ENCODE measurements at places on chromosomes 16 and 17.

- peak; percentile 75 for DNase-seq
Observed at GRCh38 chr17:32007463-32008298, 498 bp downstream of the LRRC37B start.

- no peak for DNase-seq
Observed at GRCh38 chr16:50696575-50697420, 3.4 kb downstream of the NOD2 start.

DNA sequence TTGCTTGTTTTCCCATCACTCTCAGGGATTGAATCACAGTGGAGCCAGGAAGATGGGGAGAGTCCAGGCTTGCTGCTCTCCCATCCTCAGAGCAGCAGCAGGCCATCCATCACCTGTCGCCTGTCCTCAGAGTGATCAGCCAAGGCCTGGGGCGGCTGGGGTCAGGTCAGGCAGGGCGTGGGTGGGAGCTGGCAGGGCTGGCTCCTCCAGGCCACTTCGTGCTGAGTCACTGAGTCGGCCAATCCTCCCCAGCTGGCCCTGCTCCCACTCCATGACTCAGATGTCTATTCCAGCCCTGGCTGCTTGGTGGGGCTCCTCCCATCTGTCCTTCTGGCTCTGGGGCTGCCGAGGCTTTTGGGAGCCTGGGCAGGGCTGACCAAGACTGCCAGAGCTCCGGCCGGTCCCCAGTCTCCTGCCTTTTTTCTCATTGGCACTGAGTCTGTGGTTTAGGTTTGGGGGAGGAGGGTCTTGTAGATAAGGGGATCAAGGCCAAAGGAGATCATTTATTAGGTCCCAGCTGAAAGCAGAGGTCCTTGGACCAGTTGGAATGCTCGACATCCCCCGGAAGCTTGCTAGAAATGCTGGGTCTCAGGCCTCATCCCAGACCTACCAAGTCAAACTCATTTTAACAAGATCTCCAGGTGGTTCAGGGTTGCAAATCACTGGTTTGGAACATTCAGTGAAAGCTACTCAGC lies 72.7 kb downstream of the ABCC1 start:
- no peak for DNase-seq

GRCh38 chr17:39667945-39668924 lies at the start of gene PNMT:
Gene PNMT (plus strand): TSS chr17:39668453. CDS start chr17:39668476, 23 bp downstream.
- DNase-seq: peak; percentile 85

- DNase-seq: no peak
Observed at GRCh38 chr16:65123396-65124211, 1.7 kb upstream of the CDH11 start.

DNA sequence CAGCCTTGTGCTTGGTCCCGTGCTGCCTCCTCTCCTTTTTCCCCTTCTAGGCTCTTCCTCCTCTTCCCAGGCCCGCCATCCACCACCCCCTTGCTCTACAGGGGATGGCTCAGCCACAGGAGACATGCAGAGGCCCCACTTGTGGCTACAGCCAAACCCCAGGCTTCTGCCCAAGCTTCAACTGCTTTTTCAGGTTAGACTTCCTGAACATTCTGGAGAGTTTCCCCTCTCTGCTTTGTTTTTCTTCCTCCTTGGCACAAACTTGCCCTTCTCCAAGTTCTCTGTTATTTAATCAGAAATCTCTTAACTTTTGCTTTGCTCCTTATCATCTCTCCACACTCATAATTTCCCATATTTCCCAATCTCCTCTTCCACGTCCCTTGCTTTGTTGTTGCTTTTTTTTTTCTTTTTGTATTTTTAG lies 18.3 kb upstream of the HAS3 start:
- no peak for DNase-seq

- no peak for DNase-seq
Observed at GRCh38 chr17:30354701-30355100, 20.8 kb upstream of the TMIGD1 start.

- DNase-seq: no peak
Observed at GRCh38 chr17:49198211-49198610, 12.2 kb downstream of the GNGT2 start.

DNA sequence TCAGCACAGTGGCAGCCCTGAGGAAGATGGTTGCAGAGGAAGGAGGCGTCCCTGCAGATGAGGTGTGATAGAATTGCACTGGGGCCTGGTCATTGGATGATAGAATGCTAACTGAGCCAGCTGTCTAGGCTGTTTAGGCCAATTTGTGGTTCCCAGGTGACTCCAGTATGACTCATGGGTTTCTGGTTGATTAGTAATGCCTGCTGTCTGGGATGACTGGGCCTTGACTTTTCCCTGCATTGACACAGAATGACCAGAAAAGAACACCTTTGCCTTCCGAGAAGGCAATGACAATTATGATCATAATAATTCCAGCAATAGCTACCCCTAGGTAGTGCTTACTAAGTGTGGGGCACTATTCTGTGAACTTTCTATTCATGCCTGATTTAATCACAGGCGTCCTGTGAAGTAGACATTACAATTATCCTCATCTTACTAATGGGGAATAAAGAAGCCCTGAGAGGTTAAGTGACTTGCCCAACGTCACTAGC lies 31.5 kb downstream of the USP43 start:
- no peak for DNase-seq

GRCh38 chr17:15649861-15650421 lies 30.4 kb upstream of the FBXW10B start:
- DNase-seq: peak; percentile 19

DNA sequence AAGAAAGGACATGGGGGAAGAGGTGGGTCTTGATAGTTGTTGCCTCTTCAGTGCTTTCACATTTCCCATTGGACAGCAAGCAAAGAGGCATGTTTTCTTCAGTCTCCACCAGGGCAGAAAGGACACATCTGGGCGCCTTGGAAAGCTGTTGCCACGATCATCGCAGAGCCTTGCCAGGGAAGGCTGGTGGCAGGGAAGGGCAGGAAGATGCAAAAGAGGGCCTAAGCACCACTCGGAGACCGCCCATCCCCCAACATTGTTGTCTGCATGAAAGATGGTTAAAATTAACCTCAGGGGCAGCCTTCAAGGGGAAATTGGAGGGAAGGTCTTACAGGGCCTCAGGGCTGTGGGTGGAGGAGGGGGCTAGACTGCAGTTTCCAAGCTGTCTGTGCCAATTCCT lies 114.2 kb downstream of the SOX9 start:
- DNase-seq: no peak

GRCh38 chr17:74361230-74362068 lies at the start of gene BTBD17:
Gene BTBD17 (minus strand): TSS chr17:74361868. CDS start chr17:74361819, 49 bp downstream.
- DNase-seq: peak; percentile 69

GRCh38 chr17:59719526-59719925 lies 12.1 kb downstream of the VMP1 start:
- DNase-seq: no peak

DNA sequence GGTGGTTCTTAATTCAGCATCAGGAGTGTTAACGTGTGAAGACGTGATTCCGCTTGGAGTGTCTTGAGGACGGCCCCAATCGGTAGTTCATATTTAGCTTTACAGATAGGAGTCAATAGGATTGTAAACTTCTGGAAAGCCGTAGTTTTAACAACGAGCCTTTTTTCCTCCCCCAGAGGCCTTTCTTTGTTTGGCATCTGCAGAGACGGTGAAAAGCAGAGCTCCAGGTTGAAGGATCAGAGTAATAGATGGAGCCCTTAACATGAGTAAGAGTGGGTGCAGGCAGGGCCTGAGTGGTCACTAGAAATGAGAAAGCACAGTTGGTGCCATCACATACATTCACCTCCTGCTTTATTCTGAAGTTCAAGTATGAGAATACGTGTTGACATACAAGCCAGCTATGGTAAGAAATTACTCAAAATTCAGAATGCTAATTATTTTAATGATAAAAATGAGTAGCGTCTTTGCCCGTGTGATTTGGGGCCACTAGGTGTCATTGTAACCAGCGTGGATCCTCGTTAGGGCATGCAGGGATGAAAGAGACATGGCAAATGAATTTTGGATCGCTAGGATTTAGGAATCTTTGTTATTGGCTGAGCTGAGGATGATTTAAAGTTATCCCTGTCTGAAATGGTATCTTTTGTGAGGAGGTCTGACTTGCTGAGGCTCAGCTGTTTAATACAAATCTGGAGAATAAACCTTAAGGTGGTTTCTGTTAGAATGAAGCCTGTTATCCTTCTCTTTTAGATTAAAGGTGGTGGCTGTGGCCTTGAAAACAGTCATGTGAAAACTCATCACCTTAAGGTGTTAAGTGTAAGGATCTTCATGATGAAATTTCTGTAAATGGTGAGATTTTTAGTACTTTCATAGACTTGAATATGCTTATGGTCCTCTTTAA lies 18.6 kb downstream of the PRCD start:
- peak; percentile 63 for DNase-seq

GRCh38 chr16:4634768-4635167 lies 10.1 kb downstream of the MGRN1 start:
- DNase-seq: no peak

GRCh38 chr16:87725596-87726235 lies 40.1 kb downstream of the KLHDC4 start:
- DNase-seq: no peak

DNA sequence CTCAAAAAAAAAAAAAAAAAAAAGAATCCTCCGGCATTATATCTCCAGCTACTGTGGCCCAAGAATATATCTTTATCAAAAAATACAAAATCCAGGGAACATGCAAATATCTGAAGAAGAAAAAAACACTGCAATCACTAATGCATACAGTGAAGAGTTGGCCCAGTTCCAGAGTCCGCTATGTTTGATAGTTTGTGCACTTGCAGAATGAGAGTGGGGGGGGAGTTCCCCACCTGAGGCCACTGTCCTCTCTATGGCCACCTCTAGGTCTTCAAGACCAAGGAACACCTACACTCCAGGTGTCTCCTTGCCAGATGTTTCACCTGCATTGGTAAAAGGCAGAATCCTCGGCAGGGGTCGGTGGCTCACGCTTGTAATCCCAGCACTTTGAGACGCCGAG lies 4.0 kb downstream of the ZNF785 start:
- no peak for DNase-seq

GRCh38 chr16:19086322-19087199 lies 19.1 kb downstream of the COQ7 start:
- peak; percentile 91 for DNase-seq

- DNase-seq: no peak
Observed at GRCh38 chr16:88373211-88373610, 9.5 kb upstream of the ZNF469 start.

Data from brain (organoid and tissue), 16 donors.